ENCODE measurements at places on chromosomes 4 and X.

DNA sequence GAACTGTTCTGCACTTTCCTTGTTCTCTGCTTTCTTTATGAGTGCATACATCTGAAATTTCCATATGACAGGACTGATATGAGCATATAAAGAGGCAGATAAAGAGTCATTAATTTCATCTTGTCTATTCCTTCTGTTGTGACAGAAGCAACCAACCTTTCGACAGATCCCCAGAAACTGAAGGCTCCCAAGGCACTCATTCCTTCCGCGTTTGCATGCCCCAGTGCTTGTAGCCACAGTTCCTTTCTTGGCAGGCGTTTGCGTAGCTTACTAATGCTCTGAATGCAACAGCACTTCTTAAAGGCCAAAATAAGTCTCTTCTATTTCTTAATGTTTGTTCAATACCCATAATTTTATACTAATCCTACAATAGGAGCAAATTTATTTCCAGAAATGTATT is 94.0 kb upstream of the TBL1X start:
- DNase-seq = no peak

DNA sequence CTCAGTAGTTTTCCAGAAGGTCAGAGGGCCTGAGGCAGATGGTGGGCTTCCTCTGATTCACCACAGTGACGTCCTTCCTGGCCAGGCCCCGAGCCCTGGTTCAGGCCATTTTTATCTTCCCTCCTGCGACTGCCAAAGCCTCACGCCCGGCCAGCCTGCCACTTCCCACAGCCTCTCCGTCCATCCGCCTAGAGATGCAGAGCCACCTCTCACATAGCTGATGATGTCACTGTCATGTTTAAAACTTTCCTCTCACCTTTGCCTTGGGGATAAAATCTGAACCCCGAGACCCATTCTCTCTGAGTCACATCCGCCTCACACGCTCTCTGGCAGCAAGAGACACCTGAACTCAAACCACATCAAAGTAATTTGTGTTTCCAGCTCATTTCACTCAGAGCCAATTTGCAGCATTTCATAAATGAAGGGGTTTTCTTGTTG is 175.3 kb downstream of the QDPR start:
- DNase-seq = no peak

DNA sequence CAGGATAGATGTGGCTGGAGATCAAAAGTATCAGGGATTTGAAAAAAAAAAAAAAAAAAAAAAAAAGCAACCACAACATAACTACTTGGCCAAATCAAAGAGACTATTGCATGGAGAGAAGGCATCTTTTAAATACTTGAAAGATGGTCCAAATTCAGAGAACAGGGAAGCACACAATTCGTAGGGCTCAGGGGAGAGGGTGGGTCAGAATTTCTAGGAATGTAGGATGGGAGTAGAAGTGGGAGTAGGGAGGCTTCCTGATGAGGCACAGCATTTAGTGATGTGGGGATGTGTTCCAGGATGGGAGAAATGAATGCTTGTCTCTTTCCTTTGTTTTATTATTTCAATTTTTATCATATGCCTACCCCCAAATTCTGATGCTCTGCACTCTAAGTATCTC is 36.3 kb downstream of the RTL3 start:
- no peak for DNase-seq

- DNase-seq = no peak
Observed at GRCh38 chrX:50407976-50408375, 62.6 kb downstream of the DGKK start.

DNA sequence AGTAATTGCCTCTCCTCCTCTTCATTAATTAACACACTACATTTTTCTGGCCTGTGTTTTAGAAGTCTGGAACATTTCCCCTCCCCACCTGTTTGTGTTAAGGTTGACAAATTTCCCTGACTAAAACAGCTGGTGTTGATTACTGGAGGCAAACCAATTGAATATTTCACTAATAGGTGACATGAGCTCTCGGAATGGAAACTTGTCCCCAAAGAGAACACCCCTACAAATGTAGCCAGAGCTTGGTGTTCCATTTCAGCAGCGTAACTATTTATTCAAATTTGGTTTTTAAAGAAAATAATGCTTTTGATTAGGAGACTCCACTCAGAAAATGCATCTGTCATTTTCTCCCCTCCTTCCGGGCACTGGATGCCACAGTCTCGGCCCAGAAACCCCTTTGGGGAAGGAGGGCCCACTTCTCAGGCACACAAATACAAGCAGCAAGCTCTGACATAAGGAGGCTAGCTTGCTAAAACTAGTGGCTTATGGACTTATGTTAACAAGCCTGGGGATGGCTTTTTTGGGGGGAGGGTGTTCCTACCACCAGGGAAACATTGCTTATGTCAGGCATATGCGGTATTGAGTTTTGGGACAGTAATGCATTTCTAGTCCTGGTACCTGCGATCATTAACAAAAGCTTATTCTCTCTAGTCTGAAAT is 2.2 kb downstream of the RNF150 start:
- DNase-seq = no peak

DNA sequence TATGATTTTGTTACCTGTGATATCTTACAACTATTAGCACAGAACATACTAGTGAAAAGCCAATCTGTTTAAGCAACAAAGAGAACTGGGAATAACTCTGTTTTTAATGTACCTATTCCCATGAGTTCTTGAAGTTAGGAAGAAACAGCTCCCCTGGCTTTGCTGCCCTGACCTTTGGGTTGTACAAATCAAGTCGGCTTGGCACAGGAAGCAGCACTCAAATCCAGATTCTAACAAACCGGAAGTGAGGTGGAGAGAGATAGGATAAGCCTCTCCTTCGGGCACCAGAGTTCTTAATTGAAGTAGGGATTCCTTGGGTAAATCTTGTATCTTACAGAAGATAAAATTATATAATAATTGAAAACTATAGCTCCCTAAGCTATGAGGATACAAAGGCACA is 144.8 kb upstream of the CPEB2 start:
- DNase-seq = no peak

DNA sequence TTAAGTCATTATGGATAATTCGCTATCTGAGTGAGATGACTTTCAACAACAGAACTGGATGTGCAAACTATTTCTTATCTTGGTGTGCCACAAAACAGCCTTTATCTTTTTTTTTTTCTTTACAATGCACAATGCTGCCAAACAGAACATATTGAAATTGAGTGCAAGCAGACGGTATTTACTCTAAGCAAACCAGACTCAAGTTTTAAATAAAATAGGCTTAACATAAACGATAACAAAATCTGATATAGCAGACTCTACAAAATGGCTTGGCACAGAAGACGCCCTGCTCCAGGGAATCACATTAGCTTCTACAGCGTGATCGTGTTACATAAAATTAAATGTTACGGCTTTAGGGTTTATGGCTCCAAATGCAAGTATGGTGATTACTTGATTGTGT is 9.6 kb upstream of the STK32B start:
- no peak for DNase-seq

DNA sequence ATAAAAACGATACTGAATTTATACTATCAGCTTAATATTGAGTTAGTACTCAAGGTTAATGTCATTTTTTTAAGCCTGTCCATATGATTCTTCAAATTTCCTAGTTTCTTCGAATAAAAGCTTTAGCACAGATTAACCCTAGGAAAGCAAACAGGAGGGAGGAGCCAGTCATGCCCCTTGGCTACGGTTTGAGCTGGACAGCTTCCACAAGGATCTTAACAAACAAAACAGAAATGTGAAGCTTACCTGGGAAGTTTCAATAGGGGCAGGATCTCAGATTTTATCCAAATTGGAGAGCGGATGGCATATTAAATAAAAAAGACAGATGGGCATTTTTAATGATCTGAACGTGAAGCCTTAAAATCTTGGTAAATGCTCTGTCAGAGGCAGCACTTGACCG is 2.3 kb downstream of the NWD2 start:
- no peak for DNase-seq

GRCh38 chr4:3371033-3372001 is 70.5 kb upstream of the HGFAC start:
- no peak for DNase-seq

- no peak for DNase-seq
Observed at GRCh38 chr4:120680647-120681228, 241.8 kb downstream of the PRDM5 start.

DNA sequence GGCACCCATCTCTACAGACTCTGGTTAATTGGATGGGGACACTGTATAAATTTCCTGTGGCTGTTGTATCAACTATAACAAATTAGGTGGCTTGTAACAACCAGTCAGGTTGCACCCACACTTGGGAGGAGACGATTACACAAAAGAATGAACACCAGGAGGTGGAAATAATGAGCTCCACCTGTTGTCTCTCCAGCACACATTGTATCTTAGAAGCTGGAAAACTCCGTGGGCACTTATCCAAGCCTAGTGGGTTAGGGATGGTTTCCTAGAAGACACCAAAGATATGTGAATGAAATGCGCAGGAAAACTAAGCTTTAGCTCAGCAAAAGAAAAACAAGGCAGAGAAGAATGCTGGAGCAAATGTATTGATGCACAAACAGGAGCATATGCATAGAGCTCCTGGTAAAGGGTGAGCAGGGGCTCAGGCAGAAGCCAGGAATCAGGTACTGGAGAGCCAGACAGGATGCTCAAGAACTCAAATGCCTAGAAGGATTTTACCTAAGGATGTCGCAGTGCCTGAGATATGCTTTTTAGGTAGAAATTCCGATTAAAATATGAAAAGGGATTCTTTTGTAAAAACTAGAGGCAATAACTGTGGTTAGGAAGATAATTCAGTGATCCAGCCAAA is 111.7 kb downstream of the GALNTL6 start:
- no peak for DNase-seq

DNA sequence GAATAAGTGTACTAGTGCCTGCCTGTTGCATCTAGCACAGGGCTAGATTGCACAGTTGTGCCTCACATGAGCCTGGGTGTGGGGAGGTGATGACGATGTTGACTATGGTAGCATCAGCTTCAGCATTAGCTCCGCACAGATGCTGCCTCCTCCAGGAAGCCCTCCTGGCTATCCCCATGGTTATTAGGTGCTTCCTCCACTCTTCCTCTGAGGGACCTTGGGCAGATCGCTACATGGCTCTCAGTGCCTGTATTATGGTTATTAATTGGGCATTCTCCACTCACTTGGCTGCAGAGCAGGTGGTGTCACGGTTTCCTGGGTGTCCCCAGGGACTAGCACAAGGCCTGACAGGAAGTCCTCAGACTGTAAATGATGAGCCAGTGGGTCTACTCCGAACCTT is 325.6 kb downstream of the ARHGAP10 start:
- no peak for DNase-seq

DNA sequence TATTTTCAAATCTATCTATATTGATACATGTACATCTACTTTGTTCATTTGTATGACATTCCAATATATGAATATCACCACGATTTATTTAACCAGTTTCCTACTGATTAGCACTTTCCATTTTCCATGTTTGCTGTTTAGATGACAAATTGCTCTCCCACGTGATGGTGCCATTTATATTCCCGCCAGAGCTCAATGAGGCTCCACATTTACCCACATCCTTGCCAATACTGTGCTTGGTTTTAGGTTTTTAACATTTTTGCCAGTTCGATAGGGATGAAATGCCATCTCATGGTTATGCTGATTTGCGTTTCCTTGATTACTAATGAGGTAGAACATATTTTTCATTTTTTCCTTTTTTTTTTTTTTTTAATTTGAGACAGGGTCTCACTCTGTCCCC is 86.7 kb upstream of the TRIM2 start:
- no peak for DNase-seq

DNA sequence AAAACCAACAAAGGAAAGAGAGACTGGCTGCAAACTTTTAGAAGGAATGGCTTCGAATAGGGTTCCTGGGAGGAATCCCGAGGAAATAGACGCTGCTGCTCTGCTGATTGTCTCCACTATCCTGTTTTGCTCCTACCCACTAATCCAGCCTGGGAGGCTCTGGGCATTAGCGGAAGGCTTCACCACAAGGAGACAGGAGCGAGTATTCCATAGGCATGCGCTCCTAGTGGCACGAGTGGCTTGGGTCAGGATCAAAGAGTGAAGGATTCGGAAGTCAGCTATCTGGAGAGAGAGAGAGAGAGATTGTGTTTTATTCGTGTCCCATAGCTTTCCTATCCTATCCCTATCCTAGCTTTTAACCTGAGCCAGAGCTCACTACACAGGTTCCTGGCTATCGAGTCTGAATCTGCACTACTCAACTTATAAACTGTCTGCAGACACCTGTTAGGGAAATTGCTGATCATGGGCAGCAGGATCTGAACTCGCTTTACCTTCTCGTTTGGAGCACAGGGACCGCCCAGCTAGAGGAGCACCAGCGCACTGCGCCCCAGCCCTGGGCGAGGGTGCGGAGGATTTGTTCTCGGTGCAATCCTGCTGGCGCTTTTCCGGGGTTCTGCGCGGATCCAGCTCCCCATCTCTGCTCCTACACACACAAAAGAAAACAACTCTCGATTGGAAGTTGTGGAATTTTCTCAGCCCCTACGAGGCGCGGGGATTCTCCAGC is 740 bp upstream of the NPY2R start:
- DNase-seq = no peak

DNA sequence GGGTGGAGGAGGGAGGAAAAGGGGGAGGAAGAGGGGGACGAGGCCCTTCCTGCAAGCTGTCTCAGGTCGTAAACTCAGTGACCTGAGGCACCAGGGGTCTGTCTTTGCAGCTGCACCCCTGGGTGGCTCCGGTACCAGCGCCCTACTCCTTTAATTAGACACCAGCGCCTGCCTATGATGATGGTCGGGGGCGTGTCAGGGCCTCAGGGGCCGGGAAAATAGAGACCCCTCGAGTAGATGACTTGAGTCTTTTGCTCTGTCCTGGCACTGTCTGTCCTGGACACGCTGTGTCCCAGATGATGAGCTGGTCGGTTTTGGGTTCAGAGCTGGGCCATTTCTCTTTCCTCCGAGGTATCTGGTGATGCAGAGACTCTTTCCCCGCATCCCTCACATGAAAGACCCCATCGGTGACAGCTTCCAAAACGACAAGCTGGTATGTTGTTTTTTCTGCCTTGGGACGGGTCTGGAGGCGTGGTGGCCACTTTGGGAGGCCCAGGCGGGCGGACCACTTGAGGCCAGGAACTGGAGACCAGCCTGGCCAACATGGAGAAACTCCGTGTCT is 11.2 kb downstream of the SLC25A6 start:
- DNase-seq = no peak

DNA sequence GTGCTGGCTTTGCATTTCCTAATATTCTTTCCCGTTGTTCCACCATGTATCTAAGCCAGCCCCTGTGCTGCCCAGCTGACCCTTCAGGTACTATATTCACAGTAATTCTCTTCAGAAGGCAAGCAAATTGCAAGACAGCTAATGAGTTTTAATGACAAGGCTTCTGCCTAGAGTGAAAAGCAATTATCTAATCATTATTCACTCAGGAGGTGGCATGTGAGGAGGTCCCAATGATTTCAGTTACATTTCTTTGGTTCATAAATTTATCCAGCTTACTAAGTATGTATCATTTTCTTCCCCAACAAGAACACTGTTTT is 123.0 kb downstream of the RASGEF1B start:
- no peak for DNase-seq

DNA sequence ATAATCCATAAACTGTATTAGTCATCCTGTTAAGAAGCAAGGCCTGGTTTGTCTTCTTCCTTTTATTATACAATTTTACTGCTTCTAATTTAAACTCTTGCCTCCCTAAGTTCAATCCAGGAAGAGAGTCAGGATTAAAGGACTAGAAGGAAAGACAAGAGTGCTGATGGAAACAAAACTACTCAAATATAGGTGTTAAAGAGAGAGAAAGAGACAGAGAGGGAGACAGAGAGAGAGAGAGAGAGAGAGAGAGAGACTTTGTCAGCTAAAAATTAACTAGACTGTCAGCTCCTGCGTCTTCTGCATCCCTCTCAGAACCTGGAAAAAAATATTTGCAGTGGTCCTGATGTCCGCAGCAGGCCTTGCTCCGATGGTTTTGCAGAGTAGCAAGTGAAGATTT is 13.5 kb upstream of the FGG start:
- no peak for DNase-seq

GRCh38 chrX:150211988-150212387 is 151.1 kb upstream of the MAMLD1 start:
- DNase-seq = no peak
